Left lobe of liver (tissue), 2 donors: ENCODE measurements at places on chromosomes 5 and 9. TPM values are rescaled to one million over a fixed set of nuclear protein-coding genes. Genes with fewer than 3 reads are reported as not detected.

CRHBP gene
- 26.4 TPM for total RNA-seq

GRCh38 chr9:99962680-99963261, 56.3 kb downstream of the STX17 start:
- no peak for DNase-seq

GRCh38 chr9:116278326-116278725, 124.7 kb downstream of the PAPPA start:
- no peak for DNase-seq

PDCD1LG2 gene
- 0.73 TPM for total RNA-seq

DNA sequence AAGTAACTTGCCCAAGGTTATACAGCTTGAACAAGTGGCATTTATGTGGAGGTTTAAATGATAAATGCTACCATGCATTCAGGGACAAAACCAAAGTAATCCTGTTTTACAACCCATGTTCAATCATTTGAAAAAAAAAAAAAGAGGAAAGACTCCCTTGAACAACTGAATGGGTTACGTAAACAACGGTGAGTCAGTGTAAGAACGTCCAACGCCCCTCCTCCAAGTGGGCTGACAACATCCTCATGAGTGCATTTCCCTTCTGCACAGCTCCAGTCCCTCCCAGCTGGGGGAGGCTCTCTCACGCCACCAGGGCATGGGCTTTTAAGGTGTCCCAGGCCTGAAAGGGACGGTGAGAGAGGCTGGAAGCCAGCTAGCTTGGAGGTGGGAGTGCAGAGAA, 90.0 kb downstream of the PRRT1B start:
- no peak for DNase-seq

GRCh38 chr5:160064417-160064810, 54.8 kb downstream of the PWWP2A start:
- peak; percentile 80 for DNase-seq

- no peak for DNase-seq
Observed at GRCh38 chr5:87755360-87755759, 342.6 kb upstream of the CCNH start.

DNA sequence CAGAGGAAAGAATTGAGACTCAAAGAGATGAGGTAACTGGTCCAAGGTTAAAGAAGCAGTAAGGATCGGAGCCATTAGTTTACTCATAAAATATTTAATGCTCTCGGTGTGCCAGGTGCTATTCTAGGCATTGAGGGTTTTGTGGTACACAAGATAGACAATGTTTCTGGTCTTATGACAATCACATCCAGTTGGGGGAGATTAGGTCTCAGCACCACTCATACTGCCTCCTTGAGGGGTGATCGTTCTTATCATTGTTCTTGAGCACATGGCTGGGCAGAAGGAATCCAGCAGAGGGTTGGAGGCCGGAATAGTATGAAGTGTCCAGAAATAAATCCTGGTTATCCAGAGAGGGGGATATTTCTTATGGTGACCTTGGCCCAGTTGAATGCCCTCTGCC, 40.7 kb upstream of the LCP2 start:
- DNase-seq = no peak
